ENCODE measurements at places on chromosomes 6 and 20.

DNA sequence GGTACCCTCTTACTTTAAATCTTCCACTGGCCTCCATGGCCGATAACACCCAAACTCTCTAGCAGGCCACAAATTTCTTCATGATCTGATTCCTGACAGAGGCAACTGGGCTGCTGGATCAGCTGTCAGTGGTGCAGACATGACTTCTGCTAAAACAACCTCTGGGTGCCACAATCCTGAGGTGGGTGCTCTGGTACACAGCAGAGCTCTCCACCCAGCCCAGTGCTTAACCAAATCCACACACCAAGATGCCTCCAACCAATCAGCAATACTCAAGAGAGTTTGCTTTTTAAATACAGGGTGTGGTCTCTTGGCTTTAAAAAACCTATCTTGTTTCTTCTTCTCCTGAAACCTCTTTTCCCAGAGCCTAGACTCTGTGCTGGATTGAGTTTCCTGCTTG is 126.6 kb upstream of the SPACA1 start:
- DNase-seq = no peak

- DNase-seq = no peak
Measured at GRCh38 chr6:109322825-109323224, 59.4 kb downstream of the CD164 start.

- no peak for DNase-seq
Measured at GRCh38 chr6:33391922-33392594, 435 bp downstream of the KIFC1 start.

DNA sequence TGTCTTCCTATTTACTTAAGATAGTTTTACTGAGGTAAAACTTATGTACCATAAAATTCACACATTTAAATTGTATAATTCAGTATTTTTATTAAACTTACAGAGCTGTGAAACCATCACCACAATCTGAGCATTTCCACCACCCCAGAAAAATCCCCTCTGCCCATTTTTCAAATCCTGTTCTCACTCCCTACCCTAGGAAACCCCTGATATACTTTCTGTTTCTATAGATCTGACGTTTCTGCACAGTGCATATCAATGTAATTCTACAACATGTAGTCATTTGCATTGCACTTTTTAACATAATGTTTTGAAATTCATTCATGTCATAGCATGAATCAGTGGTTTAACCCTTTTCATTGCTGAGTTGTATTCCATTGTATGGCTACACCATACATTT is 96.7 kb upstream of the OPRM1 start:
- DNase-seq = no peak

- no peak for DNase-seq
Measured at GRCh38 chr6:2557181-2557720, 193.5 kb downstream of the MYLK4 start.

DNA sequence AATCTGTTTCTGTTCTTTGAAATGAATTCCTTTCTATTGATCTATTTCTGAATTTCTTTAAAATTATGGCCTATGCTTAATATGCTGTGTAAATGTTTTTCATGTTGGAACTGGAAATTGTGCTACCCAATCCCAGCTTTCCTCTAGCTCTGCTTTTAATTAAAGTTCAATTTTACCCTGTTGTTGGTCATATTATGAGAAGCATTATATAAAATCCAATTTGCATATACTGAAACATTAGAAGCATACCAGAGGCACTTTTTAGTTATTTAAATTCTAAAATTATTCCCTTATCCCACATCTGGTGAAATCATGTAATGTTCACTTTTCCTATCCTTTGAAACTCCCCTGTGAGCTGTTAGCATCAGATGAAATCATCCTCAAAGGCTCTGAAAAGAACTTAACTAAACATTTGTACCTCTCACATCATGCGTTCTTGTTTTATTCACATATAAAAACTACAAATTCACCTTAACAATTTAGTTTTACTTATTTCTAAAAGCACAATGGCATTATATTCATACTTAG is 160.6 kb upstream of the COL21A1 start:
- no peak for DNase-seq

DNA sequence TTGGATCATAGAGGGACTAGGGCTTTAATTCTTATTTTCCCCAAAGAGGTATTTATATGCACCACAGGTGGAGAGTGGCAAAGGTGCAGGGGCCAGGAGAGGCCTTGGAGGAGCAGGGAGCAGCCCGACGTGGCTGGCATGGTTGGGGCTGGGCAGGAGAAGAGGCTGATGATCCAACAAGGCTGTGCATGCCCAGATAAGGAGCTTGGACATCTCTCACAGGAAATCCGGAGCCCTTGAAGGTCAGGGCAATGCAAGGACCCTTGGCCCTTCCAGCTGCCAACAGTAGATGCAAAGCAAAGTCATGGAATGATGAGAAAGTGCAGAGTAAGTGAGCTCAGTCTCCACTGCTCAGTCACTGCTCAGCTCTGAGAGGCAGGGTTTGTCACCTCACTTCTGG is 39.9 kb upstream of the SIRT5 start:
- no peak for DNase-seq

DNA sequence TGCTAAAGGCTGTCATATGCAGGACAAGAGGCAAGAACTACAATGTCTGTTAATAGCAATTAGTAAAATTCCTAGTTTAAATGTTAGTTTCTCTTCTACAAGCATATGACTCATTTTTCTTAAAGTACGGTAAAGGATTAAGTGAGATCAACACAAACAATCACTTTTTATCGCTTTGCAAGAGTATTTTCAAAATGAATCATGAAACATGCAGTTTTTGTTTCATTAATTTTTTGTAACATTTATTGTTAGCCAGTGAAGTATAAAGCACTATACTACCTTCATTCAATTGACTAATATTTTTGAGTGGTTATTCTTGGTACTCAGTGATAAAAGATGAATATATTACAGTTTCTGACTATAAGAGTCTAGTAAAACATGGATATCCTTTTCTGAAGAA is 138.6 kb downstream of the AHI1 start:
- DNase-seq = no peak

GRCh38 chr6:120608826-120609225 is 725.5 kb downstream of the TBC1D32 start:
- no peak for DNase-seq

Measured in stimulated activated CD8-positive, alpha-beta memory T cell treated with anti-CD3 and anti-CD28 coated beads, Interleukin-7, amount 100 ng/mL, for 4 hours (primary cell).